ENCODE measurements at places on chromosomes 5 and 9.

- DNase-seq: no peak
These were observed 205.3 kb upstream of the WWC1 start for GRCh38 chr5:168086104-168086610.

DNA sequence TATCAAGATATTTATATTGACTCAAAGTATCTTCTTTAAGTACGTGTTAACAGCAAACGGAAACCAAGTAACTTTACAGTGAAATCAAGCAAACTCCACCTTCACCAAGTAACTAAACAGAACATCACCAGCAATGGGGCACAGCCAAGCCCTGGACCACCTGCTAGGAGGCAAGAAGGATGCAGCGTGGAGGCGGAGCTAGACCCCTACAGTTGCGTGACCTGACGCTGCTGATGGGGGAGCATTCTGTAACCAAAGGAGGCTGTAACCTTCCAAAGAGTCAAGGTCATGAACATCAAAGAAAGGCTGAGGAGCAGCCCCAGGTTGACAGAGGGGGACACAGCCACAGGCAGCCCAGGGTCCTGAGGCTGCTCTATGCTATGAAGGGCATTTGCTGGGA, 6.1 kb downstream of the VAV2 start:
- DNase-seq: no peak

DNA sequence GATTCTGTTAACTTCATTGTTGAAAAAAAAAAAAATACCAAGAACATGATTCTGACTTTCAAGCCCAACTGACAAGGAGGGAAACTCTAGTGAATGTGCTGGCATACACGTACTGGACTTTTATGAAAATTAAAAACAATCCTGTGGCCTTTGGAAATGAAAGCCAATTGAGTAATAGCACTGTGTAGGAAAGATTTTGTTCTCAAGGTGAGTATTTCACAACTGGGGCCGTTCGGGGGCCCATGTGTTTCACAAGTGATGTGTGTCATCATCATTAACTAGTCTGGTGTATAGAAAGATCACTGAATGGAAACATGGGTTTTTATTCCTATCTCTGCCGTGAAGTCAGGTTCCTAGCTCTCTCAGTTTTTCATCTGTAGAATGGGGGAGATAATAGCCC, 605.0 kb upstream of the CLINT1 start:
- no peak for DNase-seq

GRCh38 chr5:149730620-149731331, 666 bp downstream of the PPARGC1B start:
- no peak for DNase-seq

DNA sequence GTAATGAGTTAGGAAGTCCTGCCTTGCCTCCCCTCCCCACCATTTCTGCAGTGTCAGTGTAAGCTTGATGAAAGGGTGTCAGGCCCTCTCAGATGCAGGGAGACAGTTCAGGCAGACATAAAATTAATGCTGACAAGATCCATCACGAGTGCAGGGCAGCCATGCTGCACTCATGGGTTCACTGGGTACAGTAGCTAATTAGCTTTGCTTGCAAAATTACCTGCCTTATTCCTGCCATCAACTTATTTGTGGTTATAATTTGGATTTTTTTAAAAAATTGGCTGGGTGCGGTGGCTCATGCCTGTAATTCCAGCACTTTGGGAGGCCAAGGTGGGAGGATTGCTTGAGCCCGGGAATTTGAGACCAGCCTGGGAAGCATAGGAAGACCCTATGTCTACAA, 17.9 kb downstream of the GALNT12 start:
- DNase-seq: no peak

GRCh38 chr9:36980148-36980974, 53.7 kb downstream of the PAX5 start:
- no peak for DNase-seq

GRCh38 chr9:116287721-116288120, 134.1 kb downstream of the PAPPA start:
- DNase-seq: no peak

GRCh38 chr5:34490506-34491250, 165.4 kb upstream of the RAI14 start:
- DNase-seq: no peak

DNA sequence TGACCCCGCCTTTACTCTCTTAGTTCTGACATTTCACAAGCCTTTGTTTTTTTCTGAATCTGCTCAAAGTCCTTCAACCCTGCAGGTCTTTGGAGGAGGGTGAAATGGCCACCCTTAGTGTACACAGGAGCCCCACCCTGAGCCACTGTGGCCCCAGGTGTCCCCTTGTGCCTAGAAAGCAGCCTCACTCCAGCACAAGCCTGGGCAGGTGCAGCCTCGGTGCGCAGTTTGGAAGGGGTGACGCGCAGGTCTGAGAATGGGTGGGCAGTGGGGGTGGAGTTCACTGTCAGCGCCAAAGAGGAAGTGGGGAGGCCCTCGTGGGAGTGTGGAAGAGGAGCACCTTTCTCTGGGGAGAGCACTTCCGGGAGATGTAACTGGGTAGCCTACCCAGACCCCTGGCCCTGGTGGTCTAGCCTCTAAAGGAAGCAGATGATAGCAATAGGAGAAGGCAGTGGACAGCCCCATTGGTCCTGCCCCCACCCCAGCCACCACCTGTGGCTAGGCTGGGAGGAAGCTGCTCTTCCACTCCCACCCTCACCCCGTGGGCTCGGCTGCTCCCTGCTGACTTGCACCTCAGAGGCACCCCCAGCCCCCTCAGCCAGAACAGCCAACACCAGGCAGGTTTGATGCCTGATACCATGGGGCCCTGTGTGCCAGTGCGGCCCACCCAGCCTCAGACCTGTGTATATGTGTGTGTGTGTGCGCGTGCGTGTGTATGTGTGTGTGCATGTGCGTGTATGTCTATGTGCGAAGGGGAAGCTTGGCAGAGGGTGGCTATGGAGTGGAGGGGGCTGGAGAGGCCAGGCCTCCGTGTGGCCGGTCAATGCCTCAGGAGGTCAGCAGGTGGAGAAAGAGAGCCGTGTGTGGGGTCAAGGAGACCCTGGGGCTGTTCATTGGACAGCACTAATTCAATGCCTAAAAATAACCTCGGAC, 16.8 kb upstream of the DAB2IP start:
- no peak for DNase-seq

GRCh38 chr5:148961261-148962199, 101.3 kb downstream of the SH3TC2 start:
- no peak for DNase-seq
